Esophagus muscularis mucosa (tissue), 4 donors: ENCODE measurements at places on chromosomes 2 and 18.

GRCh38 chr2:217960351-217960750 is 42.4 kb downstream of the TNS1 start:
- DNase-seq, result no peak

DNA sequence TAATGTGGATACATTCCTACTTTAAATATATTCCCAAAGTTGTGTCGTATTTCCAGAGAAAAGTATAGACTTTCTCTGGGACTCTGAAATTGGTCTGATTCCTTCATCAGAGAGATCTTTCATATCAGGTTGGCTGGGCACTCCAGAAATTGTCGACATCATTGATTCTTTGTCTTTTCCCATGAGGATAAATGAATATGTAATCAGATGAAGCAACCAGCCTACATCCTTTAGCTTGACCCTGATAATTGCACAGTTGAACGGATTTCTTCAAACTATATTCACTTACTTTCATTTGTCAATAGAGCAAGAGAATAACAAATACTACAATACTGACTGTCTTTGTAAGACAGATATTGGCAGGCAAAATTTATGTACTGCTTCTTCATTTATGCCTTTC is 680.2 kb upstream of the LRRTM4 start:
- no peak for DNase-seq

- DNase-seq, result no peak
Observed at GRCh38 chr2:76870581-76870980, 651.6 kb downstream of the LRRTM4 start.

- no peak for DNase-seq
Observed at GRCh38 chr2:37615804-37616676, 55.4 kb downstream of the CDC42EP3 start.

- no peak for DNase-seq
Observed at GRCh38 chr2:104818264-104818663, 35.7 kb upstream of the POU3F3 start.

- no peak for DNase-seq
Observed at GRCh38 chr2:233185963-233186362, 65.5 kb upstream of the ATG16L1 start.
